ENCODE measurements at places on chromosomes 7 and 10.

GRCh38 chr10:62738916-62739315 is 65.6 kb upstream of the ADO start:
- DNase-seq = peak; percentile 89

- no peak for DNase-seq
Measured at GRCh38 chr10:5271526-5271925, 74.9 kb downstream of the AKR1C4 start.

- no peak for DNase-seq
Measured at GRCh38 chr7:126213876-126214275, 1038.9 kb downstream of the GRM8 start.

- no peak for DNase-seq
Measured at GRCh38 chr10:22626784-22627183, 87.6 kb downstream of the PIP4K2A start.

GRCh38 chr7:68440866-68441265 is 1157.4 kb upstream of the AUTS2 start:
- no peak for DNase-seq

DNA sequence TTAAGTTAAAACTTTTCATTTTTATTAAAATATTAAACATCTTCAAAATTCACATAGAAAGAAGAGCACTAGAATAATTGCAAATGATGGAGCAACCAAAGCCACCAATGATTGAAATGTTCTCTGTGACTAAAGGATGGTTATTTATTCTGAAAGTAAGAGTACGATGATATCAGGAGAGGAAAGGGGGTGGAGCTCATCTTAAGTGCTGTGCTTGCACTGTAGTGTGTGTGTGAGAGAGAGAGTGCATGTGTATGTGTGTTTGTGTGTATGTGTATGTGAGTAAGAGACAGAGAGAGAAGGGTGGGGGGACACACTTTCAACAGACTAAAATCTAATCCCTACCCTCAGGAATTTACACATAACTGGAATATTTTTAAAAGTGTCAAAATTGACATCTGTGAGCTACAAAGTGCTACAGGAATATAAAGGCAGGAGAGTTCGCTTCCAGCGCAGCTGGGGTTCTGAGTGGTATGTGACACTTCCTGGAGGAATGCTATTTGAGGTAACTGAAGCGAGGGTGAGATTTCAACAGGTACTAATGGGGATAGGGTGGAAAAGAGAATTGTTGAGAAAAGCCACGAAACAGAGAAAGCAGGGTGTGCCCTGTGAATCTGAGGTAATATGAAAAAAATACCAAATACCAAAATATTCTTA is 57.2 kb upstream of the SMNDC1 start:
- DNase-seq = no peak

GRCh38 chr7:116138202-116138801 is 72.0 kb upstream of the TES start:
- DNase-seq = peak; percentile 74

- no peak for DNase-seq
Measured at GRCh38 chr7:131961054-131961680, 404.7 kb upstream of the PODXL start.

DNA sequence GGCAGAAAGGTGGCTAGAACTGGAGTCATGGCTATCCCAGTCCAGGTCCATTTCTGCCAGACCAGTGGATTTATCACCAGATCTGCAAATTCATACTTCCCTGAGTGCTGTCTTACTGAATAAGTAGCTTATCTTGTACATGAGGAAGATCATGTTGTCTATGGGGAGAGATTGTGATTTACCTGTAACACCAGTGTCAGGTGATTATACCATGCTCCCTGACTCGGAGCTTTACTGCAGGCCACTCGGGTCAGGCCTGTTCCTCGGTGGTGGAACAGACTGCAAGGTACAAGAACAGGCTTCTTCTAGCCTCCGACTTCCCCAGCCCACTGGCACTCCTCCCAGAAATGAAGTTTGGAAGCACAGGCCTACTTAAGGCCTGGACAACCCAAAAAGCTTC is 42.6 kb upstream of the DLG5 start:
- no peak for DNase-seq

DNA sequence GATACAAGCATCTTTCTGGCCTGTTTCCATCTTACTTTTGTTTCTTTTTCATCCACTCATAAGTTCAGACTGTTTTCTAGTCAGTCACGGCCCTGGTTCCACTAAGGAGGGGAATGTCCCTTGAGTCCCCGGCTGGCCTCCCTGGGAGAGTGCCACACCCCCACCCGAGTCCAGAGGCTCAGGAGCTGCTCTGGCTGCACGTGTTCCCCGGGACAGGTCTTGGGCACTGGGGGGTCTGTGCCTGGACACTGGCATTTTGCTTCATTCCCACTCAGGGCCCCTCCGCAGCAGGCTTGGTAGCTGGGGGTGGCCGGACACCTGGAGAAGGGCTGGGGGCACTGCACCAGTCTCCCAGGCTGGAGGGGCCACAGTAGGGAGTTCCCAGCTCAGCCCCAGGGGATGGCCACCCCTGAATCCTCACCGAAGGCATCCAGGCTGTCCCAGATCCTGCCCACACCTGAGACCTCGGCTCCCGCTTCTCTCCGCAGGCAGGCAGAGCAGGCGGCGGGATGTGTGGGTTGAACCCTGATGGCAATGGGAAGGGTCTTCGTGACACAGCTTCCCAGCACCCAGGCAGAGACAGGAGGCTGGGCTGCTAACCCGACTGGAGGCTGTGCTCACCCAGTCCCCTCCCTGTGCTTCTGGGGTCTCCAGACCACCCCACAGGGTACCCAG is 92.3 kb downstream of the BMS1 start:
- DNase-seq = no peak

All from LHCN-M2 (cell line).